ENCODE measurements at places on chromosomes 7 and 10.

DNA sequence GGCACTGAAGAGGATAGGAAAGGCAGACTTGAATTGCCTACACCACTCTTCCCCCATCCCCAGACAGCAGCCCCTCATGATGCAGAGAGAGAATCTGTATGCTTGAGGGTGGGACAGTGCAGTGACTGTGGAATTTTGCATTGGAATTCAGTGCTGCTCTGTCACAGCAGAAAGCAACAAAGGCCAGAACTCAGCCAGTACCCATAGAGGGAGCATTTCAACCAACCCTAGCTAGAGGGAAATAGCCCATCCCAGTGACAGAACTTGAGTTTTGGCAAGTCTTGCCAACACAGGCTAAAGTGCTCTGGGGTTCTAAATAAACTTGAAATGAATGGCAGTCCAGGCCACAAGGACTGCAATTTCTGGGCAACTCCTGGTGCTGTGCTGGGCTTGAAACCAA, 80.4 kb downstream of the TES start:
- DNase-seq: peak; percentile 27

GRCh38 chr10:25023278-25023677, 6.9 kb downstream of the THNSL1 start:
- DNase-seq: no peak

DNA sequence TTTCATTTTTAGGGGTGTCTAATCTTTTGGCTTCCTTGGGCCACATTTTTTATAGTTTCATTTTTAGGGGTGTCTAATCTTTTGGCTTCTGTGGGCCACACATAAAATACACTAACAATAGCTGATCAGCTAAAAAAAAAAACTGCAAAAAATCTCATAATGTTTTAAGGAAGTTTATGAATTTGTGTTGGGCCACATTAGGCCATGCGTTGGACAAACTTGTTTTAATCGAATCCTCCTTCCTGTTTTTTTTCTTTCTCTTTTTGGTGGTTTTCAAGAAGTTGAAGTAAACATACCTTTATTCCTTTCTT, 37.4 kb downstream of the ZNRF2 start:
- no peak for DNase-seq

GRCh38 chr7:80066639-80067038, 68.0 kb upstream of the GNAI1 start:
- DNase-seq: no peak

- DNase-seq: no peak
Observed at GRCh38 chr7:84612981-84613681, 418.5 kb upstream of the SEMA3A start.

- no peak for DNase-seq
Observed at GRCh38 chr7:99121496-99122021, 22.3 kb downstream of the SMURF1 start.

GRCh38 chr10:132541129-132541528, 3.5 kb downstream of the INPP5A start:
- DNase-seq: no peak

GRCh38 chr10:122391875-122392274, 17.4 kb downstream of the PLEKHA1 start:
- DNase-seq: no peak

GRCh38 chr7:91465595-91466061, 201.4 kb downstream of the FZD1 start:
- no peak for DNase-seq

DNA sequence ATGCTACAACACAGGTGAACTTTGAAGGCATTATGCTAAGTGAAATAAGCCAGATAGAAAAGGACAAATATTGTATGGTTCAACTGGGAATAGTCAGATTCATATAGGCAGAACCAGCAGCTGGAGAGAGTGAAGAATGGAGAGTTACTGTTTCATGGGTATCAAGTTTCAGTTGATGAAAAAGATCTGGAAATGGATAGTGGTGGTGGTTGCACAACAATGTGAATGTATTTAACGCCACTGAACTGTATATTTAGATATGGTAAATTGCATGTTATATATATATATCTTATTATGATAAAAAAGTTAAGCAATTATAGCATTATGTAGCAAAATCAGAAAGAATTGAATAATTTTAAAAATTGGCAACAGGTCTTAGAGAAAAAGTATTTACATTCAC, 3.9 kb downstream of the LMBR1 start:
- no peak for DNase-seq

GRCh38 chr7:86929293-86930109, 130.0 kb downstream of the ELAPOR2 start:
- DNase-seq: no peak

- no peak for DNase-seq
Observed at GRCh38 chr7:141145630-141145982, 71.7 kb downstream of the TMEM178B start.

DNA sequence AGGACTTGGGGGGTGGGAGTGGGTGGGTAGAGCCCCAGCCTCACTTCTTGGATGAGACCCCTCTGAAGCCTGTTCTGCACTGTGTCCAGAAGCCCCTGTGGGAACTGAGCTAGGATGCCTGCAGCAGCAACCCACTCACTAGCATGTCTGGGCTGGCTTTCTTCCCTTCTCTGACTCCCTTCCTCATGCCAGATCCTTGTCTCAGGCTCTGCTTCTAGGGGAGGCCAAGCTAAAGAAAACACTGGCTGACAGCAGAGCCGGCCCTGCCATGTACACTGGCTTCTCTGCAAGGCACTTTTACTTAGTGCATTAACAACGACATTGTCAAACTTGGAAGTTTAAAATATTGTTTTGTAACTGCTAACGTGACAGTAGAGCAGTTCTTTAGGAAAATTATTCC, 50.2 kb downstream of the ARHGAP22 start:
- DNase-seq: no peak

DNA sequence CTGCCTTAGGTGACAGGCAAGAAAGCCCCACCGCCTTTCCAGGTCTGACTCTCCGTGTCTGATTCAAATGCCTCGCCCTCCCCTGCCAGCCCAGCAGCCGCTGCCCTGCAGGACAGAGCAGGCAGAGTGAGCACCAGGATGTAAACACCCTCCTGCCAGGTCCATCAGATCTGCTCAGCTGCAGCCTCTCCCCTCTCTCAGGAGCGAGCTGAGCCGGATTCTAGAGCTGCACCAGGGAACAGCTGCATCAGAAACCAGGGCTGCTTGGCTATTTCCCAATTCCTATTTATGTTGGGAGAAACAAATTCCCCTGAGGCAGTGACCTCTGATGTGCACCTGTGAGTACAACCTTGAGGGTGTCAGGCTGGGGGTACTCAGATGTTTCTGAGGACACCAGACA, 121.5 kb upstream of the ZMIZ1 start:
- DNase-seq: no peak

DNA sequence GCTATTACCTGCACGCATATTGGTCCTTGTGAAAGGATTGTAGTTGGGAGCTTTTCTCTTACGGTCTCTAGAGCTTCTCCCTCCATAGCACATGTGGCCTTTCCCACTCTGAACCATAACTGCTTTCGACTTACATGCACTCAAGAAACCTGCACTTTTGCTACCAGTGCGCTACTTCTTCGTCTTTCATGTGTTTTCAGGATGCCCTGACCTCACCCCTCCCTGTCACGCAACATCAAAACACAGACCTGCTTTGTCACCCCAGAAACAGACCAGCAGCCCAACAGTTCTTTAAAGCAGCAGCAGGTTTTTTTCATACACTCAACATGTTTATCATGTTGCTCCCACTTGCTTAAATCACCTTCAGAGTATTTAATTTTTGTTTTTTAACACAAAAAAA, 243.5 kb upstream of the TCF7L2 start:
- no peak for DNase-seq

- DNase-seq: no peak
Observed at GRCh38 chr7:70785427-70785826, 346.5 kb upstream of the GALNT17 start.

DNA sequence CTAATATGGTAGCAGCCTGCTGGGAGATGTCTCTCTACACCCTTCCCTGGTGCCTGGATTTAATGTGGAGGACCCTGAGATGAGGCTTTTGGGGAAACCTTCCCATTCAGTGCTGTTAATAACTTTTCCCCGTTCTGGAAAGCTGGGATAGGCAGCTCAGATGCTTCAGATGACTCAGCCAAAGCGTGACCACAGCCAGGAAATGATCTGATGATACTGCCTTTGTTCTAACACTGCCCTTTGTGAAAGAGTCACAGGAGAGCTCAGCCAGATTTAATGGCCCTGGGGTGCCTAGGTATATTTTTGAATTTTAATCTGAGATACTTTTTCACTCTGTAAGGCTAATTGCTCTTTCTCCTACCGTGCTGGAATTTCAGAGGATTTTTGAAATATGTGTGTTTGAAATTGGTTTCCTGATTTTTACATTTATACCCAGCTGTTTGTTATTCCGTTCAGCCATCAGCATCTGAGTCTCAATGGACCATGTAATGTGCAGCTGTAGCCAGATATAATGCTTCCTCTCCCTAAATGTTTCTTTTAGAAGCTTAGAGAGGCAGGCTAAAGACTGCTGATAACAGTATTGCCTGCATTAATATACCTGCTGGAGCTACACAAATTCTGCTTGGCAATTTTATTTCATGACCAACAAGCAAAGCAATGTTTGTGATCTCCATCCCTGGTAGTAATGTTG, 17.8 kb downstream of the CELF2 start:
- DNase-seq: peak; percentile 37

GRCh38 chr7:91519241-91520158, 255.3 kb downstream of the FZD1 start:
- DNase-seq: no peak

DNA sequence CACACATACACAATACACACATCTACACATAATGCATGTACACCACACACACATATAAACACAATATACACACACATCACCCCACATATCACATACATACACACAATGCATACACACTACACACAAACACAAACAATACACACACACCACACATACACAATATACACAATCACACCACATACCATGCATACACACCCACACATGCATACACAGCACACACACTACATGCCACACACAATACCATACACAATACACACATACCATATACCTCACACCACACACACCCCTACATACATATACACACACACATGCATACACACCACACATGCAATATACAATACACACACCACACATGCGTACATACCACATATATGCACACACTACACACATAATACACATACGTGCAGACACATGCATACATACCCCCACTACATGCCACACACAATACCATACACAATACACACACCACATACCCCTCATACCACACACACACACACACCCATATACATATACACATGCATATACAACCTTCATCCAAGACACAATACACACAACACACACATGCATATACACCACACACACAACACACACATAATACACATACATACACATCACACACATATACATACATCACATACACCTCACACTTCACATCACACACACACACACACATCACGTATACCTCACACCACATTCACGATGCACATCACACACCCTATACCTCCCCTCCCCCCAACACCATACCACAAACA, 34.0 kb downstream of the PSMC2 start:
- no peak for DNase-seq

DNA sequence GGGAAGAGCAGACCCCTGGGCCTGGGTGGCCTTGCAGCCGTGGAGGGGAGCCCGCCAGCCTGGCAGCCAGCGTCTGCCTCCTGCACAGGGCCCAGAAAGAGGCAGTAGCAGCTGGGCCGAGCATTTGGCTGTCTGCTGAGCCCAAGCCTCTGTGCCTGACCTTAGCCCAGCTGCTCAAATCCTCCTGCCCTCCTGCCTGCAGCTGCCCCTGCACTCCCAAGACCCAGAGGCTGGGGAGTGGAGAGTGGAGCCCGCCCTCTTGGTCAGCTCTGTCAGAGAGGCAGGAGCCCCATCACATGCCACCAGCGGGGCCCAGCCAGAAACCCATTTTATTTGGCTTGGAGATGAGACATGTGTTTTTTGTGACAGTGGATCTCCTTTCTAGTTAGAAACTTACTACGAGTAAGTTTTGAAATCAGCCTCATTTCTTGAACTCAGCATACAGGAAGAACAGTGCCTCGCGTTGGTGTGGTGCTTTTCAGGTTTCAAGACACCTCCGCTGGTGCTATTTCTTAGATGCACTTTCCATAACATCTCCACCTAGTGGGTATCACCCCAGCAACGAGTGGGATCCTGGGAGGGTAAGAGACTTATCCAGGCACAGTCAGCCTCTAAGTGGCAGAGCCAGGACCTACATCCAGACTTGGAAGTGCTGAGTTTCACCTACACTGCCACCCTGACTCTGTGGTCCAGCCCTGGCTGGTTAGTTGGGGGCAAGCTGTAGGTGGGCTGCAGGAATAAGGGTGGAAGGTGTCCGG, 477.1 kb downstream of the RPS24 start:
- no peak for DNase-seq

GRCh38 chr7:85806321-85806720, 619.5 kb upstream of the SEMA3D start:
- peak; percentile 11 for DNase-seq

DNA sequence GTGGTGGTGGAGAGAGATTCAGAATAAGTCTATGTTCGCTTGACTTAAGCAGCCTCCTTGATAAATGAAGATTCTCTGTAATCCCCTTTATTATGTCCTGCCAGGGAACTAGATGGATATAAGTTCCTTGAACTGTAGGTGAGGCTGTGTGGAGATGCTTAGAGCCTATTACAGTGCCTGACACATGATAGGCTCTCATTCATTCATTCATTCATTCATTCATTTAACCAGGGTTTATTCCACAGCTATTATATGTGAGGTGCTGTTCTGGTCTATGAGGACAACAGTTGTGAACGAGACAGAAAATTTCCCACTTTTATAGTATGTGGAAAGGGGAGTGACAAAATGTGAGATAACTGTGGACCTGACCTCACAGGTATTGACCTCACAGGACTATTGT, 105.6 kb downstream of the ARID5B start:
- DNase-seq: no peak

- no peak for DNase-seq
Observed at GRCh38 chr7:128928159-128928813, 9.4 kb upstream of the IRF5 start.

DNA sequence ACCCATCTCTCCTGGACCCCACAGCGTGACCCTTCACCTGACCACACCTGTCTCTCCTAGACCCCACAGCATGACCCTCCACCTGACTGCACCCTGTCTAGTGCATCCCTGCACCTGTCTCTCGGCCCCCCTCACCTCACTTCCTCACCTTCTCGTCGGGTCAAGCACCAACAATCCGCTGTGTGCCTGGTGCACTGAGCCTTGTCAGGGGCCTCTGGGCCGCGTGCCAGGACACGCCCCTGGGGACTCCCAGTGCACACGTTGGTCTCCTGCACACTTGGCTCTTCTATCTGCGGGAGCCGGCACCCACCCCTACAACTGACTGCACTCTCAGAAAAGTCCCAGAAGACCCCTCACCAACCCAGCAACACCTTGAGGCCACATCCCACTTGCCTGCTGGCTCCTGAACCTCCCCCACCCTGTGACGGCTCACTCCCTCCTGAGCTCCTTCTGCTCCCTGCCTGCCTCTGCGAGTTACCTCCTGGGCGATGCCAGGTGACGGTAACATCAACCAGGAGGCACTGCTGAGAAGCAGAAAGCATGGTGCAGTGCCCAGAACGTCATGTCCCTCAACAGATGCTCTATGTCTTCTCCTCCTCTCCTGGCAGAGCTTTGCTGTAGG, 147.6 kb downstream of the DIP2C start:
- no peak for DNase-seq

GRCh38 chr10:51425431-51425830, 274.0 kb downstream of the CSTF2T start:
- DNase-seq: no peak

All from iPS DF 6.9 (cell line).